SK-MEL-5 (cell line): ENCODE measurements at places on chromosomes 5 and 9. TPM values are rescaled to one million over a fixed set of nuclear protein-coding genes. Genes with fewer than 3 reads are reported as not detected.

DNA sequence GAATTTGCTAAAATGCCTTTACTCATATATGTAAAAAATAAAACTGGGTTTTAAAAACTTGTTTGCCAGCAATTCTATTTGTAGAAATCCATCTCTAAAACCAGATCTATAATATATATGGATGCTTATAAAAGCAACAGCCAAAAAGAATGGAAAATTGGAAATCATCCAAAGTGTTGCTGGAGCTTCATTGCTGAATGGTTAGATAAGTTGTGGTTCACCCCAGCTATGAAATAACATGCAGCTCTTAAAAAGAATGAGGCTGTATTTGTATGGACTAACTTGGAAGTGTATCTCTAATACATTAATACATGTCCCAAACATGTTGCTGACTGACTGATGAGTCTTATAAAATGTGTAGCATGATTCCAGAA lies 76.2 kb downstream of the STK10 start:
- no peak for DNase-seq

Gene TBC1D2
- 1.5 and 2.0 TPM in 2 replicates for total RNA-seq

- DNase-seq, result peak; percentile 71
These were observed 19.0 kb upstream of the PSIP1 start for GRCh38 chr9:15529566-15530324.

Gene SPAAR
- not detected in 2 replicates for total RNA-seq

DNA sequence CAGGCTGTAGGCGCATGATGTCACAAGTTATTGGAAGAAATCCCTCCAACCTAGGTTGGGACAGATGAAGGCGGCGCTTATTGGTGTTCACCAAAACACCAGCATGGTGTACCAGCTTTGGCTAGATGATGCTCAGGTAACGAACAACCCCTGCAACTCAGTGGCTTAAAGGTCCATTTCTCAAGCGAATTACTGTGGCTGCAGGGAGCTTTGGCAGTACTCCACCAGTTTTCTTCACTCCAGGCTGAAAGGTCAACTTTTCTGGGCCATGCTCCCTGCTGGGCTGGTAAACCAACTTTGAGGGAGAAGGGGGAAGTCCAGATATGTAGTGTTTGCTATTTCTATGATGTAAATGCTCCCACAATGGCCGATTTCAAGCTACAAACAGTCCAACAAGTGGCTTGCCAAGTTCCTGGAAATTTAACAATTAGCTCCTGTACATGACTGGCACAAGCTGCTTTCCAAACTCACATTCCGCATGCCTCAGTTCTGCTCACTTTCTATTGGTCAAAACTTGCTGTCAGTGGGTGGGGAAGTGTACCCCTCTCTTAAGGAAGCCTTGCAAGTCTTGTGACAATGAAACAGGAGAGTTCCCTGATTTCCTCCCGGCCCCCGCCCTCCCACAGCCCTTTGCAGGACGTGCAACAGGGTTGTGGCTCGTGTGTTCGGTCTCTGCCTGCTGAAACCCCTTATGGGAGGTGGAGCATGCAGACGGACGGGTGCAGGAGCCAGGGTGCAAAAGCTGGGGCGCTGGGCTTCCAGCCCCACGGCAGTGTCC lies 588 bp upstream of the ZBED3 start:
- DNase-seq, result peak; percentile 16

GRCh38 chr5:171107669-171108068 lies 201.4 kb upstream of the TLX3 start:
- no peak for DNase-seq

Gene FOXI1
- not detected in 2 replicates for total RNA-seq

GRCh38 chr9:95047452-95048224 lies 269.9 kb downstream of the FANCC start:
- no peak for DNase-seq

DNA sequence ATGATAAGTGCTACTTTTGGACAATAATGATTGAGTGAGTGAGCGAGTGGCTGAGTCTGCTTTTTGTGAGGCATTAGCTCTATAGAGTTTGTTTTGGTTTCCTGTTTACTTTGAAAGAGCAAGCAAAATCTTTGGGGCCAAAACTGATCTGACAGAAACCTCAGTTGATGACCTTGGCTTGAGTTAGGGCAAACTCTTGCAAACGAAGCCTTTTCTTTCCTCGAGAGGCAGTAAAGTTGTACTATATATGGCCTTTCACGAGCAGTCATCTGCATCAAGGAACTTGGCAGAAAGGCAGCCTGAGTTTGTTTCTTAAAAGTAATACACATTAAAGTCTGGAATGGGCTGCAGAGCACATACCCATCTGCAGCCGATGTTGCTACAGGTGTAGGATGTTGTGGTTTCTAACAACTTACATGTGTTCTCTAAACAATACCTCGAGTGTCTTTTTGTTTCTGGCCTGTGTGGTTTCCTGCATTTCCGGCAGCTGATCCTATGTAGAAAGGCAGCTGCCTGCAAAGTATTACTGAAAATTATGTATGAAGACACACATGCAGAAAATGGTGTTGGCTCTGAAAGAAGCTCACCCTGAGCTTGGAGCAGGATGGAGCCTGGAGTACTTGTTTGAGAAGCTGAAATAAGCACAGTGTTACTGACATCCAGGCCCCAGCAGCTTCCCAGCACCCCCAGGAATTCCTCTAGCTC lies 60.8 kb downstream of the FOXD1 start:
- DNase-seq, result no peak

GRCh38 chr5:169350016-169350415 lies 49.1 kb upstream of the SLIT3 start:
- DNase-seq, result no peak

GRCh38 chr5:132073231-132074013 lies at the start of gene CSF2:
Gene CSF2, plus strand, starts transcription at chr5:132073789. Its CDS starts 35 bp downstream, at chr5:132073824.
- no peak for DNase-seq

DNA sequence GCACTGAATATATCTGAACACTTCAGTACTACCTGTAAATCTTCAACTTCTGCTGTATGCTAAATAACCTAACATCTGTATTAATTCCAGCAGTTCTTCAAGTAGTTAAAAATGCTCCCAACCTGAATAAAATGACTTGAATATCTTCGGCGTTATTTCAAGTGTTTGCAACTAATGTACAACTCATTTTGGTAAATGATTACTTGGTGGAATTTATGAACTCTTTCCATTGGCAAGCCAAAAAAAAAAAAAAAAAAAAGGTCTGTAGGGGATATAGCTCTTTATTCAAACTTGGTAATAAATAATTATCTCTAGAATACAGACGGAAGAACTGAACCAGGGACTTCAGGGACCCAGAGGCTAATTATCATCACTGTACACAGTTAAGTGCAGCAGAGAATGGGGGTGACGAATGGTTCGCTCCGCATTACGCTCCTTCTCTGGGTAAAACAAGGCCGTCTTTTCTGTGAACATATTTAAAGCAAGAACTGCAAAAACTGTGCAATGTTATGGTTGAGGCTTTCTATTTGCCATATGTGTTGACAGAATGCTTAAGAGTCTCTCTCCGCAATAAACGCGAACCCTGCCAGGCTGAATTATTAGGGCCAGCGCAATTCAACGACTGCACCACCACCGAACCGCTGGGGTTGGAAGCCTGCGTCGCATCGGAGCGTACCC lies 1.9 kb upstream of the ERBIN start:
- DNase-seq, result no peak

GRCh38 chr5:171428809-171429542 lies 9.5 kb downstream of the FGF18 start:
- no peak for DNase-seq
